Activated T-cell treated with anti-CD3 and anti-CD28 coated beads, Interleukin-2, amount 50 U/mL, for 1 hour (primary cell): ENCODE measurements at places on chromosomes 6 and 20.

- no peak for DNase-seq
These were observed 862.1 kb downstream of the KIF16B start for GRCh38 chr20:15711177-15711576.

GRCh38 chr20:50848341-50848808 lies 53.5 kb downstream of the BCAS4 start:
- no peak for DNase-seq

DNA sequence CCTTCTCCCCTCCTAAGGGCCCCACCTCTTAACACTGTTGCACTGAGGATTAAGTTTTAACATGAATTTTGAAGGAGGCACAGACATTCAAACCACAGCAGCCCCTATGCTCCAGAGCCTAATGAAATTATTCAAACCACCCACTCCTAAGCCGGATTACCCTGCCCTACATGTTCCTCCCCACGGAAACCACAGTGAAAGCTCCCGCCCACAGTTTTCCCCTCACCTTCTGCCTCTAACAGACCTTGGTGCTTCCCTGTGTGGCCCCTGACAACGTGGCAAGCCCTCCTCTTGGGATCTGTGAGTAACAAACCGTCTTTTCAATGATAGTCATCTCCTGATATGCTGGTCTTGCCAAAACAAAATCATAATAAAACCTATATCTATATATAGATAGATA lies 74.8 kb downstream of the RIN2 start:
- no peak for DNase-seq

DNA sequence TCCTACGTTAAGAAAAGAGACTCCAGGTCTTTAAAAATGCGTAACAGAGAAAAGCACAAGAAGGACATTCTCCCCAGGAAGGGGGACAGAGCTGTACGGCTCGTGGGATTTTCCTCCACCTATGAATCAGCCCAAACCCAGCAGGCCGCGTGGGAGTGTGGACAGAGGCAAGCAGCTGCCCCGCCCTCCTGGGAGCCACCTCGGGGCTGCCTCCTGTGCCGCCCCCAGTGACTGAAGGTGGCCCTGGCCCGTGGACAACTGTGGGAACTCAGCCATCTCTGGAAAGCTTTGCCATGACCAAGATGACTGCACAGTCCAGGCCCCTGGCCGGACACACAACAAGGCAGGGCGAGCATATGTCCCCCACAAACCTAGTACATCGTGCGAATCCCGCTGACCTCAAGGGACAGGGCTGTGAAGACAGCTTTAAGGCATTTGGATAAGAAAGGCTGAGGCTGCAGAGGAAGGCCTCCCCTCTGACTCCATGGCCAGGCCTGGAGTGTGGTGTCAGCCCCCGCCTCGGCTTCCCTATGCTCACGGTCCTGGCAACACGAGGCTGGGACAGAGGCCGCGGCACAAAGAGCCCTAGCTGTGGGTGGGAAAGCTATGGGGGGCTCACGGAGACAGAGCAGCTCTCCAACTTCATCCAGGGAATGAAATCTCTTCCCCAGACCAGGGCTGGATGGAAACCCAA lies 26.9 kb downstream of the PXDC1 start:
- no peak for DNase-seq

GRCh38 chr20:48129345-48129942 lies 344.2 kb upstream of the SULF2 start:
- no peak for DNase-seq

- no peak for DNase-seq
These were observed 90.7 kb upstream of the BEND6 start for GRCh38 chr6:56864171-56864616.

GRCh38 chr6:147528511-147529145 lies 20.1 kb downstream of the SAMD5 start:
- no peak for DNase-seq

DNA sequence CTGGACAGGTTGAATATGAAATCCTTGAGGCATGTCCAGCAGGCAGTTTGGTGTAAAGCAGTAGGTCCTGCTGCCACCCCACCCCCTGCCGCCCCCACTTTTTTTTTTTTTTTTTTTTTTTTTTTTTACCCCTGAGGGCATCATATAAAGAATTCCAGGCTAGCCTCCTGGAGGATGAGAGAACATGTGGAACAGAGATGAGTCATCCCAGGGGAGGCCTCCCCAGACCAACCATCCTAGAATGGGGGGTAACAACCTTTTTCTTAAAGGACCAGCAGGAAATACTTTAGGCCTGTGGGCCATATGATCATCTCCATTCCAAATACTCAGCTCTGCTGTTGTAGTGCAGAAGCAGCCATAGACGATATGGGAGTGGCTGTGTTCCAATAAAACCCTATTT lies 170.9 kb downstream of the GJA10 start:
- DNase-seq, result no peak

DNA sequence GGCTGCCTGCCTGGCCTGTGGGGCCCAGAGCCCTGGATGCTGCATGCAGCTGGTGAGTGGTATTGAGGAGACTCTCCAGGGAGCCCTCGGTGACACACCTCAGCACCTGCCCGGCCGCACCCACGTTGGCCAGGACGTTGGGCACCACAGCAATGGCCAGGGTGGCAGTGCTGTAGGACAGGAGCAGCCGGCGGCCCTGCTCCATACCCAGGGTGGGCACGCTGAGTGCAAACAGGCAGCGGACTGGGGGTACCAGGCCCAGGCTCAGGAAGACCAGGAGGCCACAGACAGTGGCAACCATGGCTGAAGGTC lies 4.7 kb downstream of the OCSTAMP start:
- DNase-seq, result no peak

- DNase-seq, result no peak
These were observed 1131.7 kb upstream of the EYS start for GRCh38 chr6:66838764-66839163.

- no peak for DNase-seq
These were observed 38.2 kb downstream of the SPDEF start for GRCh38 chr6:34517966-34518365.

DNA sequence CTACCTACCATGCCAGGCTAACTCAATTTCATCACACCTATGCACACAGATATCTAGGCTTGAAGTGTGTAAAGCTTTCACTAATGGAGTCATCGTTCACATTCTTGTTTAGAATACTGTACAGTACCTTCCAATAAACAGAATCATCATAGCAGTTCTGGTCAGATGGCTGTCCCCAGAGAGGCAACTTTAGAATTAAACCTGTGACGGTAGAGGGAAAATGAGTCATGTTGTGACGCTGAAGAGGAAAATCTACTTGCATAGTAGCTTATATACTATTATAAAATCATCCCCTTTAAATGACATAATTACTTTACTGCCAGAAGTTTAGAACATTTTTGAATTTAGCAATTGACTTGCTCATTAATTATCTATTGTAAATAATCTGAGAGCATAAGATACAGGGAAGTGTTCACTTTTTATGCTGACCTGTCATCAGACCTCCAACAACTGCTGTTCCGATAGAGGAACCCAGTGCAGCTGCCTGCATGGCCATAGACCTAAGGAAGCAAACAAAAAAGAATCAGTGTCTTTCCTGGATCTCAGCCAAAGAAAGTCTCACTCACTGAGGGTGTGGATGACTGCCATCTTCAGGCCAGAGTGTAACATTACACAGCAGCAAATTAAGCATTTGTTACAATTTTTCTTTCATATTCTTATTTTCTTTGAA lies 29.8 kb downstream of the RHAG start:
- no peak for DNase-seq

DNA sequence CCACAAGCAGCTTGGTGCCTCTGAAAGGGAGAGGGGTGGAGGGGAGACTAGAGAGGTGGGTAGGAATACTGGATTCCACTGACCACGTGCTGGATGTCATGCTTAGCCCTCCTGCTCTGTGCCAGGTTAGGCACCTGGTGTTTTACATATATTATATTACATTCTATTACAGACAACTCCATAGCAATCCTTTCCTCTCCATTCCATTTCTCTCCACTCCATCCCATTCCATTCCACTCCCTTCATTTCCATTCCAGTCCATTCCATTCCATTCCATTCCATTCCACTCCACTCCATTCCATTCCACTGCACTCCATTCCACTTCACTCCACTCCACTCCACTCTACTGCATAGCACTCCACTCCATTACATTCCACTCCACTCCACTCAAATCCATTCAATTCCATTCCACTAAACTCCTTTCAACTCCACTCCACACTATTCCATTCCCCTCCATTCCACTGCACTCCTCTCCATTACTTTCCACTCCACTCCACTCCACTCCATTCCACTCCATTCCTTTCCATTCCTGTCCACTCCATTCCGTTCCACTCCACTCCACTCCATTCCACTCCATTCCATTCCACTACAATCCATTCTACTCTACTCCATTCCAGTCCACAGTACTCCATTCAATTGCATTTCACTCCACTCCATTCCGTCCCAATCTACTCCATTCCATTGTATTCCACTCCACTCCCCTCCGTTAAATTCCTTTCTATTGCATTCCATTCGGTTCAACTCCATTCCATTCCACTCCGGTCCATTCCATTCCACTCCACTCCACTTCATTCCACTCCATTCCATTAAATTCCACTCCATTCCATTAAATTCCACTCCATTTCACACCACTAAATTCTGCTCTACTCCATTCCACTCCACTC lies 27.2 kb upstream of the DEFB125 start:
- no peak for DNase-seq

GRCh38 chr6:5979650-5980420 lies 26.9 kb downstream of the NRN1 start:
- DNase-seq, result no peak

DNA sequence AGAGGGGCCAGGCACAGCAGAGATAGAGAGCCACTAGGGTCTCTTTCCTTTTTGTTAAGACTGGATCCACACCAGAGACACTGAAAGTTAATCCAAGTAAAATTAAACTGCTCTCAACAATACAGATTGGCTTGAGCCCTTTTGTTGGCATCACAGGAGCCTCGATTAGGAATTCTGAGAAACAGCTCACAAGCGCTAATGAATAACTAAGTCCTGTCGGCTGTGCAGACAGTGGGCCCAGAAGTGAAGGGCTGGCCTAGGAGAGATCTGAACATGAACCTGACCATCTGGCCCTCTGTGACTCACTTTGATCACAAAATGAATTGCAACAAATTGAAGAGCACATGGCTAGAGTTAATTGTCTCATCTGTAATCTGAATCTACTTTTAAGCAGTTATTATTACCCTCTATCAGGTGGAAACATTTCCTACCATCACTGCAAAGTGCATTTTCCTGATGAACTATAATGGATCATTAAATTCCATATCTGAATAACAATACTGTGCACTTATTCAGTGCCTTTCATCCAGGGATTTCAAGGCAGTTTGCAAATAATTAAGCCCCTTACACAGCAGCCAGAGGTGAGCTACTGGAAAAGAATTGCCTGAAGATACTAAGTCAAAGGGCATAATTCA lies 3.2 kb downstream of the BACH2 start:
- no peak for DNase-seq

GRCh38 chr20:1130058-1130694 lies 11.8 kb downstream of the PSMF1 start:
- no peak for DNase-seq

DNA sequence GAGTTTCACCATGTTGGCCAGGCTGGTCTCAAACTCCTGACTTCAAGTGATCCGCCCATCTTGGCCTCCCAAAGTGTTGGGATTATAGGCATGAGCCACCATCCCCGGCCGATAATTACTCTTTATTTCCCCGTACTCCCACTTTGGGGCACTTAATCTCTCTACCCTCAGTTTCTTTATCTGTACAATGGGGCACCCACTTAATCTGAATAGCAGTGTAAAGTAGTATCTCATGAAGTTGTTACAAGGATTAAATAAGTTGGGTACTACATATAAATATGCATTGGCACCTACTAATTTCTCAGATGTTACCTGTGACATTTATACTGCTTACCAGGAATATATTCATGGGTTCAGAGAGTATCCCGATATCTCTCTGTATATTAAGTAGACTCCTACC lies 15.2 kb downstream of the GINM1 start:
- no peak for DNase-seq

GRCh38 chr6:36227379-36228228 lies 31.1 kb downstream of the BRPF3 start:
- no peak for DNase-seq

- DNase-seq, result no peak
These were observed 1.5 kb downstream of the ZBP1 start for GRCh38 chr20:57618764-57619050.

- DNase-seq, result no peak
These were observed 85.3 kb upstream of the TIAM2 start for GRCh38 chr6:154909821-154910220.

DNA sequence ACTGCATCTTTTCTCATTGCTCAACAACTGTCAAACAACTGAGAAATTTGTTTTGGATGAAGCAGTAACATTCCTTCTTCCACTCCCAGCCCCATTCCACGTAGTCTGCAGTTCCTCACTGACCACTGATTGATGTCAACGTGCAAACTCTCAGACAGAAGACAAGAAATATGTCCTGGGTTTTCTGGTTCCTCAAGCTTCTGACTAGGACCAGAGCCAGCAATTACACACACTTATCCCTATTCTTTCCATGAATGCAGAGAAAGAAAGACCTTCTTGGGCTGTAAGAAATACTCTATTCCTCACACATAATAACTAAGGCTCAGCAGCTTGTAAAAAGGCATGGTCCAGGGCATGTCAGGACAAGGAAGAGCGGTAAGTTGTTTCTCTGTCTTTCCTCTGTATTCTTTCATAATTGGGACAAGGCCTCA lies 790.1 kb upstream of the SLC35B3 start:
- DNase-seq, result no peak

DNA sequence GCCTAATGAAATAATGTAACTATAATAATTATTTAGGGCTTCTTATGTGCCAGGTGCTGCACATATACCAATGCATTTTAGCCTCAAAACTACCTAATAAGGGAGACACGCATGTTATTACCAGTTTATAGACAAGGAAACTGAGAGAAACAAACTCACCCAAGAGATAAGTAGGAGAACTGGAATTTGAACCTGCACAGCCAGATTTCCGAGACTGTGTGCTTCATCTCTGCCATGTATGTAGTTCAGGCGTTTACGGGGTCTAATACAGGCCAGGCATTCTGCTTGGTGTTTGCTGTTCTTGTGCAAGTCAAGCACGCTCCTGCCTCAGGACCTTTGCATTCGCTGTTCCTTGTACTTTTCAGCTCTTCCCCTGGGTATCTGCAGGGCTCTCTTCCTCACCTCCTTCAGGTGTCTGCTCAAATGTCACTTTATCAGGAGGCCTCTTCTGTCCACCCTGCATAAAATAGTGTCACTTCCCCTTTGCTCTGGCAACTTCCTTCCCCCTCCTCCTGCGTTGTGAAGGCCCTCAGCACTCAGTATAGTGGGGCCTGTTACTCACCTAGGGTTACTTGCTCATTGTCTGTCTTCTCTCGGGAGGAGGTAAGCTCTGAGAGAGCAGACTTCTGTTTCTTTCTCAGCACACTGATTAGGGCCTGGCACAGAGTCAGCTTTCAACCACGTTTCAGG lies 6.1 kb upstream of the NSFL1C start:
- no peak for DNase-seq

GRCh38 chr20:5397393-5397792 lies 80.6 kb upstream of the PROKR2 start:
- no peak for DNase-seq

GRCh38 chr6:39561536-39562266 lies 163.5 kb downstream of the KIF6 start:
- DNase-seq, result no peak

DNA sequence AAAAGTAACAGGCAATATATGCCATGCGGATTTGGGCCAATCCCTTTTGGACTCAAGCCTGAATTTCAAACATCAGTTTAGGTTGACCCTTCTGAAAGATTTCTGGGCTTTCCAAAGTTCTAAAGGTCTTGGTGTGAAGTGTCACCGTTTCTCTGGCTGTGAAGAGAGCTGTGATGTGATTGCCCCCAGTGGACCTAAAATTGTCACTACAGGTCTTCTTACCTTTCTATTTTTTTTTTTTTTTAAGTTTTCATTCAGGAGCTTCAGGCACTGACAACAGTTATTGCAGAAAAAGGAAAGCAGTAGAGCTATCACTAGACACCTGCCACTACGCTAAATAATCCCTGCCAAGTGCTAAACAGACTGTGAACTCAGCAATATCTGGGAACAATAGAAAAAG lies 75.7 kb upstream of the OPRM1 start:
- DNase-seq, result no peak
